Activated naive CD8-positive, alpha-beta T cell treated with anti-CD3 and anti-CD28 coated beads, Interleukin-2, amount 50 U/mL, for 16 hours (primary cell): ENCODE measurements at places on chromosomes 1 and 21.

DNA sequence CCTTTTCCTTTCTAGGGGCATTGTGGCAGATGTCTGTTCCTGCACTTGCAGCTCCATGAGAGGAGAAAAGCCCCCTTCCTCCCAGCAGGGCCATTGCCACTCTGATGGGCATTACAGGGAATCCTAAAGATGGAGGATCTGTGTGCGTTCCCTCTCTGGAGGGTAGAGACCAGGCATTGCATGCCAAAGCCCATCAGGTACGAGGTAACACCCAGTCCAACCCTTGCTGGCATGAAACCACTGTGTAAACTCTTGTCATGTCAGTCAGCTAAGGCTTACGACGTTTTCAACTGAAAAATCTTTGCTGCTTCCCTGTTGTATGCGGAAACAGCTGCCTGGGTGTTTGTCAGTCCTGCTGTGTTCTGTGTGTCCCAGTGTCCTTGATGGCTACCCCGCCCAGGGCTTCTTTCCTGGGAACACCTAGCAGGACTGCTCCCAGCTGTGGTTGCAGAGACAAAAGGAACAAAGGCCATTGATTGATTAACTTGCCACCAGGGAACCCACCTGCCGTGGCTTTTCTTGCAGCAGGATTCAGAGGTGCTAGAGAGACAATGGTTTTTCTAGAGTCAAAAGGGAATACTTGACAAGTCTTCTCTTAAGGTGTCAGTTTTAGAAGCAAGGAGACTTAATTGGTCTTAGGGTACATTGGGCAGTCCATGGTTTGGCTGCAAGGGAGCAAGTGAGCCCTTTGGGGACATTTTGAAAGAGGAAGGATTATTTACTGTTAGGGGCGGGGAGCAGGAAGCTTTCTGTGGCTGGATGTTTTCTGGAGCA, 24.6 kb downstream of the B3GALT5 start:
- DNase-seq: no peak

DNA sequence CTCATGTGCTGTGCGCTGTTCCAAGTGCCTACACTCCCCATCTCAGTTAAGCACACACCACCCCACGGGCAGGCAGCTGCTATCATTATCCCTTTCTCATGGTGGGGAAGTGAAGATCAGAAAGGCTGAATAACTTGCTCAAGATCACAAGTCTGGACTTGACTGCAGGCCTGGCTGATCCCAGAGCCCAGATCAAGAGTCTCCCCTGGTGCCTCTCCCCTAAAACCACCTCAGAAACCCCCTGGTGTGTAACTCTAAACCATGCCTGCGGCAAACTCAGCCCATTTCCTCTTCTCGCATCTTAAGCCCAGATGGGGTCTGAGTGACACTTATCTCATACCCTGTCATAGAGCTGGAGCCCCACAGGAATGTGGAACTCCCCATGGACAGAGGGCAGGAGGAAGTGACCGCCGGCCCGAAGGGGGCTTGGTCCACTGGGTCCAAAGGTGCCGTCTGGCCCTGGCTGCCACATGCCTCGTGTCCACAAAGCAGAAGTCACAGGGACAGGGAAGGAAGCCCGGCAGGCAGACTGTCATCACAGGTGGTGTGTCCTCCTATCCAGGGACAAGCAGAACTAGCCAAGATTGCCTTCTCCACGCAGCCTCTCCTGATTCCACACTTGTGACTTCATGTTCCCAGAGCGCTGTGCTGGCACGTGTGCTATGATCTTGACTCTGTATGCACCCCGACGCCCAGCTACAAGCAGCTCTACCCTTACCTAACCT, 92.1 kb downstream of the SYF2 start:
- no peak for DNase-seq

GRCh38 chr1:18637511-18637960, 6.9 kb downstream of the PAX7 start:
- DNase-seq: no peak

DNA sequence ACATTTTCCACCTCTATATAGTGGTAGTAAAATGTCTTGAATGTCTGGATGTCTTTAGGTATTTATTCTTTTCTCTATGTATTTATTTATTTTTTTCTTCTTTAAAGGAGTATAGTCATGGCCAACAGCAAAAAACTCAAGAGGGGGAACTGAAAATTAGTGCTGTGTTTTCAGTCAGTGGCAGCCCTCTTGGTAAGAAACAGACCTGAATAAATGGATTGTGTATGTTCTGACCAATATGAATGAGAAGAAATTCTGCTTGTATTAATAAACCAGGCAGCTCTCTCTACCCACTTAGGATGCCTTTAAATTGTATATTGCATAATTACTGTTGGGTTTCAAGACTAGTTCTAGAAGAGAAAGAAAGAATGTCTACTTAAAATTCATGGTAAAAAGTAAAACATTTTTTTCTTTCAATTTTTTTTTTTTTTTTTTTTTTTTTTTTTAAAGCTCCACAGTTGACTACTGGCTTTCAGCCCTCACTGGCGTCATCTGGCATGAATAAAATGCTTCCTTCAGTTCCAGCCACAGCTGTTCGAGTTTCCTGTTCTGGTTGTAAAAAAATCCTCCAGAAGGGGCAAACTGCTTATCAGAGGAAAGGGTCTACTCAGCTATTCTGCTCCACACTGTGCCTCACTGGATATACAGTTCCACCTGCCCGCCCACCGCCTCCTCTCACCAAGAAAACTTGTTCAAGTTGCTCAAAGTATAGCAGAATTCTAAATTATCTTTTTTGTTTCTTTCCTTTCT, 101.6 kb downstream of the ZMYM4 start:
- DNase-seq: no peak

DNA sequence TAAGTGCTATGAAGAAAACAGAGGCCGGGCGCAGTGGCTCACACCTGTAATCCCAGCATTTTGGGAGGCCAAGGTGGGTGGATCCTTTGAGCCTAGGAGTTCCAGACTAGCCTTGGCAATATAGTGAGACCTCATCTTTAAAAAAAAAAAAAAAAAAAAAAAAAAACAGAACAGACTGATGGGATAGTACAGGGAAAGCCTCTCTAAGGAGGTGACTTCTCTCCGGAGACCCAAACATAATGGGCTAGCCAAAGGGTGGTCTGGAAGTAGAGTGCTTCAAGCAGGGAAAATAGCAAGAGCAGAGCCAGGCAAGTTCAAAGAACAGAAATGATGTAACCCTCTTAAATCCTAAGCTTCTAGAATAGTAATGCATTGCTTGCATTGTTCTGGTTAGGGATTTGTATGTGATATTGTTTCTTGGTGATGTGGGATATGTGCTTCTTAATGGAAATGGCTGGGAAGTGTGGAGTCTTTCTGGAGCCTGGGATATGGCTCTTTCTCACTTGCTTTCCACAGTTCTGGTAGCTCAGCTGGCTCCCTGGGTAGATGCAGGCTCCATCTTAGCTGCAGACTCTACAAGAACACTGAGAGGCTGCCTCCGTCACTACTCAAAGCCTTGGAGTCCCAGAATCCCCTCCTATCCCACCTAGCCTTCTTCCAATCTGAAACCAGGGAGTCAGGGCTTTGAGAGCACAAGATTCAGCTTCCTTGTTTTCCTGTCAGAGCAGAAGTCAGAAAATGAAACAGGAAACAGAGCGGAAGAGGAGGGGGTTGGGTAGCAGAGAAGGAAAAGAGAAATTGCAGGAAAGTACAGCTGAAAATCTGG, 1.9 kb upstream of the PIGV start:
- no peak for DNase-seq

DNA sequence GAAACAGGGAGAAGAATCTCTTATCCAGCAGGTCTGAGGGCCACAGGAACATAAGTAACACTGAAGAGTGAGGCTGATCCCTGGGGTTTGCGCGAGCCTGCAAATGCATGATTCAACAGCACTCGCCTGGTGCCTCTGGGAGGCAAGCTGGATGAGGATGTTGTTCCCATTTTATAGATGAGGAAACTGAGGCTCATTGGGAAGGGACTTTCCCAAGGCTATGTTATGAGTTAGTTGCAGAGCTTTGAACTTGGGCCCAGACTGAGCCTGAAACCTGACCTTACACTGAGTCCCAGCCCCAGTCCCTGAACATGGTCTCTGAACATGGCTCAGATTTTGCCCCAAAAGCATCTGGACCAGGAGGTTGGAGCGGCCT, 27.7 kb upstream of the POU3F1 start:
- no peak for DNase-seq

- no peak for DNase-seq
Measured at GRCh38 chr1:208500375-208500774, 256.2 kb upstream of the PLXNA2 start.

DNA sequence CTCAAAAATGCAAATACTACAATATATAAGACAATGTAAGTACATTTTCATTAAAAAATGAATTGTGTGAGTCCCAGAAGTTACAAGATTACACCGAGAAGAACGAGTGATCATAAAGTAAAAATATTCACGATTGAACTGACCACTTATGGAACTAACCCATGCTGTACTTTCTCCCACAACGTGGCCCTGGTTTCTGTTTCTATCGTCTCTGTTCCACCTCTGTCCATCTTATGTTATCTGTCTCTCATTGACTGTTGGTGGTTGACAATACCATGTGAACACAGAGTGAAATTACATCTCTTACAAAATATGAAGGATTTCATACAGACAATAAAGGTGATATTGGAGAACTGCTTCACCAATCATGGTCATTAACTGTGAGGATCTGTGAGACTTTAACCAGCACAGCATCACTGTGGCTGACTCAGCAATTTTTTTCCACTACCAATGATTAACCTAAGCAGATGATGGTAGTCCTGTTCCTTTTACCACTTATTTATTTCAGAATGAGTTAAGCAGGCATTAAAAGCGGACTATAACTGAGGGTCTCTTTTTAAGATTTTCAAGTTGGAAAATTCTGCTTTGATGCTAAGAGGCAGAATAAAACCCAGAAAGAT, 165.1 kb downstream of the TGFB2 start:
- DNase-seq: no peak
